ENCODE measurements at places on chromosomes 4 and X.

DNA sequence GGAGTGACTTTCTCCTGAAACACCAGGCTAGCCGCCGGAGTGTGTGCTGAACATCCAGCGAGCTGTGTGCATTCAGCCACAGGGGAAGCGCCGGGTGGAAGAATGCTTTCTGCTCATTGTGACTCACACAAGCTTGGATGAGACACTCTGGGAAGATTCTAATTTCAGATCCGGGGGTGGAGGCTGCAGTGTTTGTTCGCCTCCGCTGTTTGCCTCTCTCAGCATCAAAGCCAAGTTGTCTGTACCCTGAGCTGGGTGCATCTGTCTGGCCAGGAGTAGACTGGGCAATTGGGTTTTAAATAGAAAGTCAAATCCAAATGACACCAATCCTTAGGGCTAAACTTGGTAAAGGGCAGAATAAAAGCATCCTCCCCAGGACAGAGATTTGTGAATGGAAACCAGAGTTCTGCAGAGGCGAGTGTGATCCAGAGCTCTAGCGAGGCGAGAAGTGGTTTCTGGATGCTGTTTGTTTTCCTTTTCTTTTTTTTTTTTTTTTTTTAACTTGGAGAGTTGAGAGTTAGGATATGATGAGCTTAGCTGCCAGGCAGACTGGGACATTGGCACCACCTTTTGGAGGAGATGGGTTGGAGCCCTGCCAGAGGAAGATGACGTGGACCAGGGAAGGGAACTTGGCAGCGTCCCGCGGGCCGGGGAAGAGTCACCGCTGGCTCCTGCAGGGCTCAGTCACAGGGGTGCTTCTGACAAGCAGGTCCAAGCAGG is 196.0 kb upstream of the PSAPL1 start:
- peak; percentile 53 for DNase-seq

GRCh38 chrX:40104985-40105834 is 7.5 kb upstream of the BCOR start:
- DNase-seq, result no peak

- DNase-seq, result no peak
Observed at GRCh38 chrX:19658030-19658429, 142.7 kb upstream of the MAP3K15 start.

- no peak for DNase-seq
Observed at GRCh38 chrX:105636667-105637066, 185.7 kb upstream of the NRK start.

GRCh38 chr4:38857354-38858096 is 908 bp upstream of the TLR6 start:
- DNase-seq, result peak; percentile 47

Measured in tibial nerve (tissue), 4 donors.